ENCODE measurements at places on chromosomes 7 and 10.

DNA sequence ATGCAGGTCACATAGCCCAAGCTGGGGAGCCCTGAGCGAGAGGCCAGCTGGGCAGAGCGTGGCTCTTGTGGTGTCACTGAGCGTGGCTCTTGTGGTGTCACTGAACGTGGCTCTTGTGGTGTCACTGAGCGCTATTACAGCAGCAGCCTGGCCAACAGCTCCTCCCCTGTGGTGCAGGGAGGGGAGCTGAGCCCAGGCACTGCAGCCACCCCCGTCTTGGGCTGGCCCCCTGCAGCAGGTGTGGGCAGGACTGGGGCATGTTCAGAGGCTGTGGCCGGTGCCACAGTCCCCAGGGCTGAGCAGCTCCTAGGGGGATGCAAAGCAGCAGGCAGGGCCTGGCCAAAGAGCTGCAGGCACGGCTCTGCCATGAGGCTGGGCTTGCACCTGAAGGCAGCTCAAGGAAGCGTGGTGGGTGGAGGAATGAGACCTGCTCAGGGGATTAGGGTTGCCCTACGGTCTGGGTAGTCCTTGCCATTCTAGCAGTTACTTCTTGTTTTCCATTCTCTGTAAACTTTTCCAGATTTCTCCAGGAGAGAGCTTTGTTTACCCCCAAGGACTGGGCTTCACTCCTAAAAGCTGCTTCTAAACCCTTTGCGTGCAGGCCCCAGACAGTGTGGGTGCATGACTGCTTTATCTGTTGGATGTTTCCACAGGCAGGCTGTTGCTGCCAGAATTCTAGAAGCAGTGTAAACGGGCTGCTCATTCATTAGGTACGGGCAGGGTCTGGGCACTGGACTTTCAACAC, 29.2 kb downstream of the ZNF783 start:
- DNase-seq, result no peak

DNA sequence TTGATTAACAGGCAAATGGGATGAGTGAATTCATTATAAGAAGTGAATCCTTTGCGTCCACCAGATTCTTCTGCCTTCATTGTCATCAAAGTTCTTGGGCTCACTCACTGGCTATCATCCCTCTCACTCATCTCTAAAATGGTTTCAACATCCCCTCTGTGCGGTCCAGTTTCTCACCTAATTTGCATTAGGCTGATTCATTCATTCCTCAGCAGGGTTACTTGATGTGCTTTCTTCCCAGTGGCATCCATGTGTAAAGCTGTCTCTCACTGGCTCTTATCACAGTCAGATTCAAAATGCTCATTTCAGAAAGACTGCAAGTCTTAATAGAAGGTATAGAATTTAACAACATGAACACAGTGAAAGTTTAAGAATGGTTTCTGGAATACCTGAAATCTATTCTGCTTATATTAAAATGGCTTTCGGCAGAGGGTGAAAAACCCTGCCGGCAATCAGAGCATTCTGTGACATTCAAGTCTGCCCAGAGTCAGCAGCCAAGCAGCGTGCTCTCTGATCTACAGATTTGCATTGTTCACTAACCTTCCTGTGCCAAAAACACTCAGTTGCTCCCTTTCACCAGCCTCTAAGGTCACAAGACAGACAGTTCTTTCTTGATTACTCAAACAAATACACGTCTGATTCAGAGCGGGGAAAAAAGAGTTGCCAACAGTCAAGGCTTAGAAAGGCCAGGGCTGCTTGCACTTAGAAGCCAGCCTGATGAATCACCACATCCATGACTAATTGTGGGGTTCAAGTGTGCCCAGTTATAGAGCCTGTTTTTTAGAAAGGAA, 106.7 kb downstream of the TES start:
- peak; percentile 100 for DNase-seq

DNA sequence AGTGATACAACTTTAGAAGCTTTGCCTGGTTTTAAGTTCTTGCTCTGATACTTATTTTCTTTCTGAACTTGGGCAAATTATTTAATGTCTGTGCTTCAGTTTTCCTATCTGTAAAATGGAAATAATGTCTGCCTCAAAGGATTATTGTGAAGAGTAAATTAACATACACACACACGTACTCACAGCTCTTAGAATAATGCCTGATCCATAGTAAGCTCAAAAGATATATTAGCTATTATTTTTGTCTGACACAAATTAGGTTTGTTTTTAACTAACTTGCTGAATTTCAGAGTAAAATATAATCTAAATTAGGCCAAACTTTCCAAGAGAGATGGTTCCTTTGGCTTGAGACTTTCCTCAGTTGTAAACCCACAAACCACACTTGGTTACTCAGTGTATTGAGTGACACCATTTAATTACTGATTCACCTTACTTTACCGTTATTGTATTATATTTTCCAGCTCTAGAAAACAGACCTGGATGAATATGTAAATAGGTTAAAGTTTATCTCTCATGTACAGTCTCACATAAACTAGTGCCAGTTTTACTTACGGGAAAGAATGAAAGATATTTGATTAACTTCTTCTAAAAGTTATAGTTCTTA, 50.4 kb downstream of the VTI1A start:
- peak; percentile 3 for DNase-seq

DNA sequence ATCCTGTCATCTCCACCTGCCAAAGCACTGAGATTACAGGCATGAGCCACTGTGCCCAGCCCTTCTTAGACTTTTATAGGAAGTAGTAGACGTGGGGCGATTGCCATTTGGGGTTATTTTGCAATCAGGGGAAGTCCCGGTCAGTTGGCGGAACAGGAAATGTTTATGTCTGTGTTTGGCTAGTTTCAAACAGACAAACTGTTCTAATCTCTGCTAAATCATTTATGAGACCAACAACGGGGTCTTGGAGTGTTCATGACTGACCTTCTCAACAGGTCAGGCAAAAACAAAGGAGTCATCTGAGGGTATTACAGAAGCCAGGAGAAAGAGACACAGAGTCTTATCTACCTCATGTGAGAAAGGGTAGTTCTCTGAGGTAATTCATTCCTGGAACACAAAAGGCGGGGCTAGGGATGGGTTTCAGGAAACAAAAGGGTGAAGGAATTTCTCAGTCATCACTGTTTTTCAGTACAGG, 6.6 kb upstream of the TPK1 start:
- DNase-seq, result peak; percentile 70

GRCh38 chr10:30529373-30529998, 95.5 kb downstream of the MAP3K8 start:
- no peak for DNase-seq

DNA sequence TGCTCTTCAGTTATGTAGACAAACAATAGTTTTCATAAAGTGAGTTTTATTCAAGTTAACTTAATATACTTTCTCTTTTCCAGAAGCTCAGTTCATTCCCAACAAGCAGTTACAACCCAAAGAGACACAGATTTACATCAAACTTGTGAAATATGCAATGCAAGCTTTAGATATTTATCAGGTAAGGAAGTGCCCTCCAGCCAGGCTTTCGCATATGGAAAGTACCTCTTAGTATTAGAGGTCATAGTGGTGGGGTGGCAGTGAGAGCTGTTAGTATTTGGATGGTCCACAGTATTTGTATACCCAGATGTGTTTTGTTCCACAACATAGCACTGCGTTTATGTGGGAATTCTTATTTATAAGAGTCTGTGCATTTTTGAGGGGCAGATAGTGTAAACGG, 32.1 kb downstream of the TRRAP start:
- DNase-seq, result no peak

DNA sequence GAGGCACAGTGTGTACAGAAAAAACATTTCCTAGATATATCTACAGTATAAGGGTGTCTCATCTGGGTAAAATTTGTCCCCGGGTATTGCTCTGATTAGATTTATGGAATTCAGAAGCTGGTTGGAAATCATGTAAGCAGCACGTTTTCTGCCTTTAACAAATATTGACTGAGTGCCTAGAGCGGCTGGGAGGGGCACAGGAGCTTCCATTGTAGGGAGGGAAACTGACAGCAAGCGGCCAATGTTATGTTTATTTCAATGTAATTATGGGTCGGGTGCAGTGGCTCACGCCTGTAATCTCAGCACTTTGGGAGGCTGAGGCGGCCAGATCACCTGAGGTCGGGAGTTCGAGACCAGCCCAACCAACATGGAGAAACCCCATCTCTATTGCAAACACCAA, 4.4 kb upstream of the RFC2 start:
- DNase-seq, result no peak

- DNase-seq, result no peak
These were observed 201.6 kb upstream of the FZD8 start for GRCh38 chr10:35843524-35844181.

GRCh38 chr7:18497082-18497481, 1.5 kb downstream of the HDAC9 start:
- DNase-seq, result no peak

- DNase-seq, result no peak
These were observed 1.1 kb downstream of the TET1 start for GRCh38 chr10:68560943-68561864.

- no peak for DNase-seq
These were observed 54.2 kb upstream of the CDCA7L start for GRCh38 chr7:21999896-22000295.

- DNase-seq, result no peak
These were observed 24.7 kb upstream of the ADCYAP1R1 start for GRCh38 chr7:31027161-31027965.

GRCh38 chr7:153529651-153530165, 522.5 kb upstream of the DPP6 start:
- no peak for DNase-seq

DNA sequence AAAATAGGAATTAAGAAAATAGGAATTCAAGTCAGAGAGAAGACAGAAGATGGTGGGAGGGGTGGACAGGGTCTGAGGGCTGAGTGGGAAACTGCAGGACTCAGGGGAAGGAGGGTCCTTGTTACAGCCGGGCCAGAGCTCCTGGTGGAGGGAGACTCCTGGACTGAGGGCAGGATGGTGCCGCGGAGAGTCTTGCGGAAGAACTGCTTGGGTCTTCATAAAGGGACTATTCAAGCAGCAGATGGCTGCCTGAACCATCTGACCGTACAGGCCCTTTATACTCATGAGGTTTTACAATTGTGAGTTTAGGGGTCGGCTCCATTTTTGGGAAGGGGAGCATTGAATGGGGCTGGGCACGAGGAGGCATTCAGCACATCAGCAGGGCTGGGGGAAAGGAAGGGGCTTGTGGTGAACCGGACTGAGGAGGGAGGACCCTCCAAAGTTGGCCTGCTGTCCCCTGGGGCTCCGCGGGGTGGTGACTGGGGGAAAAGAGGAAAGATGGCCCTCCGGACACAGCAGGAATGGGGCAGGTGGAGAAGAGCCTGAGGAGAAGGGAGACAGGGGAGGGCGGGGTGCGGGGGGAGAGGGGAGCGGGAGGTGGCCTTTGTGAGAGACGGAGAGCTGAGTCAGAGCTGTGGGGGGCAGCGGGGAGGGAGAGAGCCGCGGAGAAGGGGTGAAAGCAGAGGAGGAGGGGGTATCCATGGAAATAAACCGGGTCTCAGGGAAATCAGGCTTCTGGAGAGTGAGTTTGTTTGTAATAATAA, 1.5 kb downstream of the FAM131B start:
- no peak for DNase-seq

DNA sequence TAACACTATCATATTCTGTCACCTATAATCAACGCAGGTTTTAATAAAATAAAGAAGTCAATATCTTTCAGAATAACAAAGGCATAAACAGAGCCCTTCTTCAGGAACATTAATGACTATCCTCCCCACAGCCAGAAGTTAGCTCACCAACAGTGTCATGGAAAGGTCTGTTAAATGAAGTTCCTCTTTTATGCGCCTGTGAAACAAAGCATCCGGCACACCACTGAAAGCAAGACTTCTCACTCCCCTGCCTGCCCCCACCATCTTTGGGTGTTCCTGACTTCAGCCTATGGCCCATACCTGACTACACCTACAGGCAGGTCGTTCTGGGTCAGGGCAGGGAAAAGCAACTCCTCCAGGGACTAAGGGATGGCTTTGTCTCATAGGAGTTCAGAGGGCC, 205.4 kb downstream of the FANK1 start:
- DNase-seq, result no peak

GRCh38 chr7:148135116-148135515, 455.4 kb upstream of the C7orf33 start:
- DNase-seq, result peak; percentile 47

- peak; percentile 68 for DNase-seq
These were observed 35.1 kb downstream of the GUSB start for GRCh38 chr7:65946904-65947303.

DNA sequence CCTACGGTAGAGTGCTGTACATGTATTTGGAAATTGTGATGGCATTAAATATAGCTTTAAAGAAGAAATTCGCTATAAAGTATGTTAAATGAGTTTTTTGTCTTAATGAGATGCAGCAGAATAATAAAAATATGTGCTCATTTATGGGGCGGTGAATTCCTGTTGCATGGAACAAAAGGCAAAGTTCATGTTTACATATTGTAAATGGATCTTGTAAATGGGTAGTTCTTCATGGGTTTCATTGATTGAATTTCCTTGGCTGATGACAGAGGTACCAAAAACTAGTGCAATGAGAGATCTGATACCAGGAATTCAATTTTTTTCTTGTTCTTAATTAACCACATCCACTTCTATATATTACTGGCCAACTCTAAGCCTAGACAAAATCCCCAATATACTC, 284.2 kb downstream of the SUGCT start:
- no peak for DNase-seq

- no peak for DNase-seq
These were observed 248.1 kb upstream of the LRRN3 start for GRCh38 chr7:110842796-110843195.

DNA sequence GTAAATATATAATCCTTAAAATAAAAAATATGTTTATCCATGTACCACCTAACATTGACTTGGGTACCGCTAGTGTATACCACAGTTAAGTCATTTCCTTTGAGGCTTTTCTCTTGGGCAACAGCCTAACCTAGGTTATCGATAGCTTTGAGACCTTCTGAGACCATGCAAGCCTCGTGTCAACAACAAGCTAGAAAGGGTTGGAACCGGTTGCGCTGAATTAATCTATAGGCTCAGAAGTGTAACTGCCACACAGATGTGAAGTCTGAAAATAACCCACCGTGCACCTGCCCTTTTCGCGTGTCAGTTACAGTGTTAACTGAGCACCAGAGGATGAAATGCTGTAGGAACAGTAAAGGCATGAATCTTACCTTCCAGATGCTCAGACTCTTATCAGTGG, 59.8 kb downstream of the ARID5B start:
- DNase-seq, result no peak

GRCh38 chr10:96683710-96684109, 36.6 kb downstream of the PIK3AP1 start:
- no peak for DNase-seq

- DNase-seq, result no peak
These were observed 479 bp downstream of the CYP26A1 start for GRCh38 chr10:93074147-93074596.

GRCh38 chr7:120709252-120709971, 148.5 kb downstream of the TSPAN12 start:
- DNase-seq, result no peak

- no peak for DNase-seq
These were observed at the start of gene HMX3 for GRCh38 chr10:123135415-123136141. Gene HMX3, plus strand, starts transcription at chr10:123135970. Its CDS starts 81 bp downstream, at chr10:123136051.

Measured in renal cortical epithelial cell (primary cell).